ENCODE measurements at places on chromosomes 12 and 14.

- no peak for DNase-seq
Observed at GRCh38 chr14:63249092-63249491, 44.8 kb downstream of the RHOJ start.

DNA sequence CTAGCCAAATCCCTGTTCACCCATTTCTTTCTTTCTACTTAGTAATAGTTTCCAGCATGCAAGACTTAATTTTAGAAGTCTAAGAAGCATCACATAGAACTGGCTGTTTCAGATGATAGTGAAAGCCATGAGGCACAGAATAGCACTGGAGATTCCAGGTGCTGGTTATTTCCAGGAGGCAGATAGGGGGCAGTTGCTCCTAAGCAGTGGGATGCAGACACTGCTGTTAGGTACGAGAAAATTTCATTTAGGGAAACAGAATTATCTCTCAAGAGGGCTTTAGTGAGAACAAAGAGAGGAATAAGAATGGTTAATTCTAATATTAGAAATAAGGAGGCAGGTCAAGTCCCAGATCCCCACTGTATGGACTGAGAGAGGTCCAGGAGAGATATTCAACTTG lies 3.6 kb upstream of the MDGA2 start:
- DNase-seq: no peak

- DNase-seq: no peak
Observed at GRCh38 chr14:89283327-89284060, 133.5 kb downstream of the FOXN3 start.

GRCh38 chr14:24092505-24093206 lies 1.5 kb upstream of the PCK2 start:
- no peak for DNase-seq

DNA sequence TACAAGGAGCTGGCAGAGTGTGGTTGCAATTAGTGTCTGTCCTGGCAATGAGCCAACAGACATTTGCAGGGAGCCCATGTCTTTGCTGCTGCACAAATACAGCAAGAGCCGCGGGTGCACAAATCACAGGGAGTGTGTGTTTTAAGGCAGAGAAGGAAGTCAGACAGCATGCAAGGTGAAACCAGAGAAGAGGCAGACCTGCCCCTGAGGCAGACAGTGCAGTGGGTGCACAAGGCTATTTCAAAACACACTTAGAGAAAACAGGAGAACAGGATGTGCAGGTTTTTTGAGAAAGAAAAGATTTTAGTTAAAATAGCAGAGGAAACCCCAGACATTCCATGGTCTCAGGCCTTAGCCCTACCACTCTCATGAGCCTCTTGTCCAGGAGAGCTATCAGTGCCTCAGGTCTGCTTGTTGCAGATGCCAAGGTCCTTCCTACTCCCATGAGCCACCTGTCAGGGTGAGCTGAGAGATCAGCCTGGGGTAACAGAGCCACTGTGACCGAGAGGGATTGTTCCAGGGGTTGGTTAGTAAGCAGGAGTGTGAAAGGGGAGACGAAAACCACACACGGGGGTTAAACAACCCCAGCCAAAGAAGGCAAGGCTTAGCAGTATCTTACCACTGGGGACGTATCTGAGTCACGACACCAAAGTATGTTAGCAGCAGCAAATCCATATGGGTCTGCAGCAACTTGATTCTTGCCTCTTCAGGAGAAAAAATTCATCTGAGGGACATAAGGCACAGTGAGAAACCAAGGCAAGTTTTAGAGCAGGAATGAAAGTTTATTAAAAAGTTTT lies 78.1 kb downstream of the C14orf132 start:
- no peak for DNase-seq

DNA sequence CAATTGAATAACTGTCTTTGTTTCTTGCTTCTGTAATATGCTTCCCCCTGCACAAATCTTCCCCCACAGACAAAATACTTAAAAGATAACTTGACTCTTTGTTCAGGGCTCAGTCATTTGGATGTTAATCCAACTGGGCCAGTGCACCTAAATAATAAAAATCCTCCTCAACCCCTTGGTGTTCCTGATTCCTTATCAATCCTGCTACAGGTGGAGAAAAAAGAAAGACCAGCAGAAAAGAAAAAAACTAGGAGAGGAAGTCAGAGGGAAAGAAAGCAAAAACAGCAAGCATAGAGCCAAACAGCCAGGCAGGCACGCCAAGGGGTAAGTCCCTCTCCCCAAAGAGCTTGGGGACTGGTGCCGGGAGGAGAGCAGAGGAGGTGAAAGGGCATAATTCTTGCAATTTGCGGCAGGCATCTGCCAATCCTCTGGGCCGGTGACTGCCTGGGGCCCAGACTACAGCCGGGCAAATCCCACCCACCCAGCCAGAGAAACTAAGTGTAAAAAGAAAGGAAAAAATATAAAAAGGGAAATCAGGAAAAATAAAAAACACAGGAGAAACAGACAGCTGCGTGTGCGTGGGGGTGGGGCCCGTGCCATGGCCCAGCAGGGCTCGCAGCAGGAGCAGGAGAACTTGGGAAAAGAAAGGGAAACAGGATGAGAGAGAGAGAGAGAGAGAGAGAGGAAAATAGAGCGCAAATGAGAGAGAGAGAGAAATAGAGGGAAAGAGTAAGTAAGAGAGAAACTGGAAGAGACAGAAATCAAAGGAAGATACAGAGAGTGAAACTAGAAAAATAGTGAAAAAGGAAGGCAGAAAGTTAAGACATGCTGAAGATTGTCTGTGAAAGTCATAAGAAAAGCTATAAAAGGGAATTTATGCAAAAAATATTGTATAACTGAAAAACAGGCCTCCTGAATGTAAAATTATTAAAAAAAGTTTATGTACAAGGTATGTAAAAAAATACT lies 21.4 kb downstream of the KLRK1 start:
- DNase-seq: no peak

DNA sequence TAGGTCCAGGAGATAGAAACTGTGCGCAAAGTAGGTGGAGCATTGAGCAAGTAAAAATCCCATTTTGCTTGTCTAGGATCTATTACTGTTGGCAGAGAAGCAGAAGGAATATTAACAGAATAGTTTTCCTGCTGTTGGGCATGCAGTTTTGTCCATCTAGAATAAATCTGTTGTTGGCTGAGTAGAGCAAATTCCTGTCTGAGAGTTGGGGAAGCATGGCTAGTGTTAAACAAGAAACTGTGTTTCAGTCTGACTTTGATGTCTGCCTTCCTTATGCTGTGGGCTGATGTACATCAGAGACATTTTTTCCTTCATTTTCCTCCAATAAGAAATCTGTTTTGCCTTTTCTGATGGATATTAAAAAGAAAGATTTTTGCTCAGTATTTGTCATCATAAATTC lies 98.2 kb downstream of the RAD52 start:
- no peak for DNase-seq

GRCh38 chr14:94038921-94039629 lies 12.9 kb downstream of the OTUB2 start:
- no peak for DNase-seq

DNA sequence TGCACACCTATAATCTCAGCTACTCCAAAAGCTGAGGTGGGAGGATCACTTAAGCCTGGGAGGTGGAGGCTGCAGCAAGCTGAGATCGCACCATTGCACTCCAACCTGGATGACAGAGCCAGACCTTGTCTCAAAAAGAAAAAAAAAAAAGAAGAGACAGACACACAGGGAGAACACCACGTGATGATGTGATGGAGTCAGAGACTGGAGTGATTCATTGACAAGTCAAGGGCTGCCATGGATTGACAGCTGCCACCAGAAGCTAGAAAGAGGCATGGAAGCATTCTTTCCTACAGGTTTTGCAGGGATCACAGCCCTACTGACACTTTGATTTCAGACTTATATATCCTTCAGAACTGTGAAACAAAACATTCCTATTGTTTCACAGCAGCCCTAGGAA lies 3.5 kb upstream of the HCFC2 start:
- DNase-seq: no peak

- no peak for DNase-seq
Observed at GRCh38 chr12:132384916-132385774, 55.8 kb upstream of the GALNT9 start.

- no peak for DNase-seq
Observed at GRCh38 chr12:76746516-76746915, 17.4 kb upstream of the ZDHHC17 start.

GRCh38 chr12:115132145-115132544 lies 448.2 kb upstream of the TBX3 start:
- no peak for DNase-seq

DNA sequence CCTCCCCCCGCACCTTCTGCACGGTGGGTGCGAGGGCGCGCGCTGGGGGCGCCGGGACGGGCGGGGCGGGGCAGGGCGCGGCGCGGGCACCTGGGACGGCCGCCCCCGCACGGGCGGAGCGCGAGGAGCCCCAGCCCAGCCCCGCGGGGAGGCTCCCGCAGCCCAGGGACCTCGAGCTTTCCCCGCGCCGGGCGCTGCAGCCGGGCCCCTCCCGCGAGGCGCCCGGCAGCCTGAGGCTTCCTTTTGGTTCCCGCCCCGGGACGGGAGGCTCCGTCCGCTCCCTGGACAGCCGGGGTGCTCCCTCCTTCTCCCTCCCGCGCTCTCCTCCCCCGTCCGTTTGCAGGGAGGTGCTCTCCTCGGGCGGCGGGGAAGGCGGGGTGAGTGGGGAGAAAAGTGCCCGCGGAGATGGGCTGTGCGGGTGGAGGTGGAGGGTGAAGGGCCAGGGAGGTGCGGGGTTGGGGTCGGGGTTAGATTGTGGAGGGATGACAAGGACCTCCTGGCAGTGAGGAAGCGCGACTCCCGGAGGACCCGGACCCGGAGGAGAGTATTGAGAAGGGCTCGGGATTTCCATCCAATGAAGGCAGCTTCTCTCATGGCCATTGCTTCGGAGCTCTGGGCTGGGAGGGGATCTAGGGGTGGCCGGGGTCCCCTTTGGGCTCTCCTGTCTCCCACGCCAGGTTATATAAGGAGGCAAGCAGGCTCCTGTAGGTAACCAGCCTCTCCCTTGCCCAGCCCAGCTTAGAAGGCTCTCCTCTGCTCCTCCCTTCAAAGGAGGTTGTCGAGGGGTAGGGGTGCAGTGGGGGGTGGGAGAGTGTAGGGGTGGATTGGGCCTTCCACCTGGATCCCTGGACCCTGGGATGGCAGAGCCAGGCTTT lies 645 bp downstream of the JDP2 start:
- no peak for DNase-seq

- DNase-seq: no peak
Observed at GRCh38 chr12:104218935-104219334, 3.4 kb downstream of the TXNRD1 start.

DNA sequence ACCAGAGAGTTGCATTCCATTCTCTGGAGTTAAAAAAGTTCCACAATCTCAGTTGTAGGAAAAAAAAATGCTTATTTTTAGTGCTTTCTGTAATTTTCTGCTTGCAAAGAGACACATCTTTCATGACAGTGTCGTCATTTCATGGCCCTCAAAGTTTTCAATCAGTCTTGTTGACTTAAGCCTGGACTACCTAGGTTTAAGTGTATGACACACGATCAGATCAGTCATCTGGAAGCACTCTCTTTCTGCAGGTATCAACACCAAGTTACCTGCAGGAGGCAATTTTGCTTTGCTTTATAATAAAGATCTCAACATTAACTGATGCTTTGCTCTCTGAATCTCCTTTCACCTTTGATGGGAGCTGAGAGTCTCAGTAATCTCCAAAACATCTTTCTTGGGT lies 251.6 kb downstream of the BCAT1 start:
- DNase-seq: no peak

GRCh38 chr12:31300783-31301182 lies 25.2 kb downstream of the SINHCAF start:
- no peak for DNase-seq

- DNase-seq: no peak
Observed at GRCh38 chr14:58171090-58171489, 19.1 kb upstream of the ARMH4 start.

- no peak for DNase-seq
Observed at GRCh38 chr14:96303981-96304380, 48.0 kb downstream of the BDKRB1 start.

- no peak for DNase-seq
Observed at GRCh38 chr14:36021030-36021422, 155.5 kb downstream of the PTCSC3 start.

- DNase-seq: no peak
Observed at GRCh38 chr14:101788016-101788635, 26.6 kb downstream of the PPP2R5C start.

- DNase-seq: no peak
Observed at GRCh38 chr12:28994179-28994715, 154.8 kb upstream of the FAR2 start.

GRCh38 chr12:126353604-126354003 lies 1288.4 kb downstream of the AACS start:
- no peak for DNase-seq

DNA sequence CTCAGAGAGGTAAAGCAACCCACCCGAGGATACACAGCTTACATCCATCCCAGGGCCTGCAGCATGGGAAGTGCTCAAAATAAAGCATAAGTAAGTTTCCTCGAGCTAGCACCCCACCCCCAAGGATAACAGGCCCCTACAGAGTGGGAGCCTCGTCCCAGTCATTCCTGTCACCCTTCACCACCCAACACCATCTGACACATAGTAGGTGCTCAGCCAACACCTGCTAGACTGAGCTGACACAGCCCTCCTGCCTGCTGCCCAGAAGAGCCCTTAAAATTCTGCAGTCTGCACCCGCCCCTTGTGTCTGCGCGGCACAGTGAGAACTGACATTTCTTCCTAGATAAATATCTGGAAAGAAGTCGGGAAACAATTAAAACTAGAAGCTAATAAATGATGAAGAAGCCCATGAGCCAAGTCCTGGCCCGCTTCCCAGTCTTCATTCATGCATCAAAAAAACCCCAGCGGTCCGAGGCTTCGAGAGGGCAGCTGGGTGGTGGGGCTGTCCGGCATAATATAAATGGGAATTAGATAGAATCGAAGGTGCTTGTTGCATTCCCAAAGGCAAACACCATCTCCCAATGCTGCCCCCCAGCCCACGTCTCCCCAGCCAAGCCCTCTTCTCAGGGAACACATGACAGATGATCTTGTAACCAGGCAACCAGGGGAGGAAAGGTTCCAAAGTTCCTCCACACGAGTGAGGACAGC lies 76.2 kb downstream of the BCL11B start:
- DNase-seq: no peak

GRCh38 chr12:41967668-41968500 lies 176.8 kb downstream of the GXYLT1 start:
- DNase-seq: no peak

- no peak for DNase-seq
Observed at GRCh38 chr12:95994476-95994875, 1.7 kb downstream of the HAL start.

- no peak for DNase-seq
Observed at GRCh38 chr12:74644681-74645080, 107.0 kb downstream of the ATXN7L3B start.

GRCh38 chr12:66111605-66112004 lies 18.9 kb downstream of the LLPH start:
- DNase-seq: no peak

- no peak for DNase-seq
Observed at GRCh38 chr12:21659383-21659782, 1.7 kb upstream of the LDHB start.

- DNase-seq: no peak
Observed at GRCh38 chr14:100364403-100364802, 41.3 kb downstream of the SLC25A47 start.

- DNase-seq: no peak
Observed at GRCh38 chr12:30884799-30885198, 41.7 kb upstream of the TSPAN11 start.

Measured in cortex of kidney (tissue), 1 donor.